ENCODE measurements at places on chromosomes 3 and 15.

GRCh38 chr15:26083457-26083856, 220.3 kb upstream of the ATP10A start:
- DNase-seq: no peak

- no peak for DNase-seq
Measured at GRCh38 chr15:67762610-67763368, 62.5 kb upstream of the SKOR1 start.

GRCh38 chr15:39564972-39565665, 15.8 kb upstream of the THBS1 start:
- DNase-seq: no peak

GRCh38 chr3:70646635-70647034, 334.2 kb upstream of the MDFIC2 start:
- DNase-seq: no peak

GRCh38 chr15:42804739-42805138, 67.8 kb upstream of the CDAN1 start:
- no peak for DNase-seq

GRCh38 chr15:52228921-52229320, 37.7 kb upstream of the GNB5 start:
- no peak for DNase-seq

GRCh38 chr3:178900029-178900646, 171.5 kb downstream of the ZMAT3 start:
- no peak for DNase-seq

- DNase-seq: no peak
Measured at GRCh38 chr3:40398346-40398745, 11.4 kb downstream of the ENTPD3 start.

- DNase-seq: no peak
Measured at GRCh38 chr15:61106889-61107288, 122.2 kb downstream of the RORA start.

- no peak for DNase-seq
Measured at GRCh38 chr3:127077068-127077467, 94.2 kb downstream of the PLXNA1 start.
